Tibial nerve (tissue), 4 donors: ENCODE measurements at places on chromosomes 12 and 14.

DNA sequence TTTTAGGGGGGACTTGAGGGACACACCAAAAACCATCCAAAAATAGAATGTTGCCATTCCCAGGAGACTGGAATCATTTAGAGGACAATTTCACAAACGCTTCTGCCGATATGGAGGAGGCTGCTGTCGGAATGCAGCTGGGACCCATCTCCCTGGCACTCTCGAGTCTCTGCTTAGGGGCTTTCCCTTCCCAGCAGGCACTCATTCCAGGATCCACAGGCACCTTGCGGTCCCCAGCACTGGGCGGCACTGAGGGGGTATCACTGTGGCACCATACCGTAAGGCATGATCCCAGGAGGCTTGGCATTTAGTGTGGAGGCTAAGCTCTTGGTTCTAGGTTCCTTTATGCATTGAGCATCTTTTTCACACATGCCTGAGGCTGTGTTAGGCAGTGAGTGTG is 36.6 kb upstream of the LTBP2 start:
- no peak for DNase-seq

- no peak for DNase-seq
Measured at GRCh38 chr14:88007608-88008007, 2.7 kb downstream of the GPR65 start.

- peak; percentile 80 for DNase-seq
Measured at GRCh38 chr12:120228291-120229070, 27.6 kb upstream of the RPLP0 start.

DNA sequence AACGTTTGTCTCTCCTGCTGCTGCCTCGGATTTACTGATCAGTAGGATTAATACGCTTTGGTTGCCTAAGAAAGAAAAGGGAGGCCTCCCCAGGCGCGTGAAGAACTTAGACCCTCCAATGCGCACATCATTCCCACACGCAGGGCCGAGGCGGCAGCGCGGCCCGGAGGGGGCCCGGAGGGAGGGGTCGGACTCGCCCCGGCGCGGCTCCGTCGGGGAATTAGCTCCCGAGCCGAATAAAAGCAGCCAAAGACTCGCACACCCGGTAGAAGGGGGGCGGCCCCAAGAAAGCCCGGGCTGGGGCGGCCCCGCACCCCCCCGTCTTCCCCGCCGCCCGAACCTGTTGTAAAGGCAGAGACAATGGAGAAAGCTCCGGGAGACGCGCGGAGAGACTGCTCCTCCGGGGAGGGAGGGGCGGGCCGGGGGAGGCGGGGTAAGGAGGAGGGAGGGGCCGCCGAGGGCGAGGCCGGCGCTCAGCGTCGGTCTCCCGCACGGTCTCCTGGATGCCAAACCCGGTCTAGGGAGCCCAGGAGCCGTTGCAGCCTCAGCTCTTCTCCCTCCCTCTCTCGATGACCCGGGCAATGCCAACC is at the start of gene NELL2:
Gene NELL2, minus strand, starts transcription at position 362 of the 590 bp plus-strand sequence. CDS start 446 bp downstream, outside the sequence.
- DNase-seq: no peak

DNA sequence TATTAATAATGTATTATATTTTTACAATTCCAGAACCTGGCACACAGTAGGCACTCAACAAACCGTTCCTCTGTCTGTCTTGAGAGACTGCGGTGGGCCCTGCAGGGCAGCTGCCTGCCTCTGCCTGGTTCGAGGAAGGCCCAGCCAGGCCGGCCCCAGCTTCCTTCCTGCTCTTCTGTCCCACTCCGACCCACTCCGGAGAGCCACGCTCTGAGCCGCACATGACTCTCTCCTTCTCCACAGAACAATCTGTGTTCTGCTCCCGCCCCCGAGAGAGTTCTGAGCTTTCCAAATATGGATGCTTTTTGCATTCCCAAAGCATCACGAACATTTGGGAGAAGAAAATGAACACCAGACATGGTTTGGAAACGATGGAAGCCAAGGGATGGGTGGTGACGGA is 57.3 kb downstream of the TTC7B start:
- DNase-seq: peak; percentile 58

GRCh38 chr12:2190085-2190484 is 137.3 kb downstream of the CACNA1C start:
- DNase-seq: no peak

GRCh38 chr12:31029468-31029867 is 44.2 kb upstream of the DDX11 start:
- DNase-seq: no peak

GRCh38 chr12:105502426-105502930 is 172.0 kb downstream of the C12orf75 start:
- DNase-seq: no peak

GRCh38 chr12:30425445-30425844 is 270.2 kb downstream of the IPO8 start:
- no peak for DNase-seq

DNA sequence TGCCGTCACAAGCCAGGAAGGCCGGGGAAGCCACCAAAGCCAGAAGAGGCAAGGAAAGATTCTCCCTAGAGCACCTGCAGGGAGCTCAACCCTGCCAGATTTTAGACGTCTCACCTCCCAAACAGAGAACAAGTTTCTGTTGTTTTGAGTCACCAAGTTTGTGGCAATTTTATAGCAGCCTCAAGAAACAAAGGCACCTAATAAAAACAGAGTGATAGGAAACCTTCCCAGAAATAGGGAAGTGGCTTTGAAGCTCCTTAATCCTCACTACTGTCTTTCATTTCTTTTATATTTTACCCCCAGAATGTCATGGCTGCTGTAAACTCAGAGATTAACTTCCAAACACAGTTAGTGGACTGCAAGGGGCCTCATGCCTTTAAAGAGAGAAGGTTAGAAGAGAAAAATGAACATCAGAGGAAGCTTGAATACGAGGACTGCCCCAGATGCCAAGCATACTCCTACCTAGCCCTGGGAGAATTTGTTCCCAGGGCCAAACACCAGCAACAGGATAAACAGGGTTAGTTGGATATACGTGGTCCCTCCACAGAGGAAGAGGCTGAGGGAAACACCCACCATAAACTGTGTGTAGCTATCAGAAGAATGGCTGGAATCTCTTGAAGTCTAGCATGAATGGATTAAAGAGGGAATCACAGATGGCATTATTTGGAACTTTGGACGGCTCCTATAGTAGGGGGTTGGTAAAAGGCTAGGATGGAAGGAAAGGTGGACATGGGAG is 148.3 kb downstream of the KCNA5 start:
- DNase-seq: no peak

- no peak for DNase-seq
Measured at GRCh38 chr14:67541448-67542387, 8.6 kb downstream of the PLEKHH1 start.

GRCh38 chr14:100406505-100407131 is 83.5 kb downstream of the SLC25A47 start:
- DNase-seq: no peak

DNA sequence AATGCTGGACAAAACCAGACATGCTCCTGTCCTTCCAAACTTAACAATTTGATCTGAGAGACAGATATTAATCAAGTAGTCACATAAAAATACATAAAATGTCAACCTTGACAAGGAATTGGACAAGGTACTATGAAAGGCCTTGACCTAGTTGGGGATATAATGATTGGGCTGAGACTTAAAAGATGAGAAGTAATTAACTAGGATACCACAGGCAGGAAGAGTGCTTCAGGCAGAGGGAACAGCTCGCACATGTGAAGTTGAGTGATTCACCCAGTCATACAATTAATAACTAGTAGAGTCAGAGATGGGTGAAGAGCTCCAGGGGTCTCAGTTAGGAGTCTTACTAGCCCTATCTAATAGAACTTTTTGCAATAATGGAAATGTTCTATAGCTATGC is 259.5 kb downstream of the MSRB3 start:
- DNase-seq: no peak

DNA sequence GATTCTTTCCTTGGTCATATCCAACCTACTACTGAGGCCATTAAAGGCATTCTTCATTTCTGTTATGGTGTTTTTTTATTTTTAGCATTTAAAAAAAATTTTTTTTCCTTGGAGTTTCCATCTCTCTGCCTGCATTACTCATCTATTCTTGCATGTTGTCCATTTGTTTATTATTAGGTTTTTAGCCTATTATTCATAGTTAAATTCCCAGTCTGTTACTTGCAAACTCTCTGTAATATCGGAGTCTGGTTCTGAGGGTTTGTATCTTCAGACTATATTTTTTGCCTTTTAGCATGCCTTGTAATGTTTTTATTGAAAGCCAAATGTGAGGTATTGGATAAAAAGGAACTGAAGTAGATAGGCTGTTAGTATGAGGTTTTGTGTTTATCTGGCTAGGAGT is 284.3 kb downstream of the FUT8 start:
- DNase-seq: no peak

DNA sequence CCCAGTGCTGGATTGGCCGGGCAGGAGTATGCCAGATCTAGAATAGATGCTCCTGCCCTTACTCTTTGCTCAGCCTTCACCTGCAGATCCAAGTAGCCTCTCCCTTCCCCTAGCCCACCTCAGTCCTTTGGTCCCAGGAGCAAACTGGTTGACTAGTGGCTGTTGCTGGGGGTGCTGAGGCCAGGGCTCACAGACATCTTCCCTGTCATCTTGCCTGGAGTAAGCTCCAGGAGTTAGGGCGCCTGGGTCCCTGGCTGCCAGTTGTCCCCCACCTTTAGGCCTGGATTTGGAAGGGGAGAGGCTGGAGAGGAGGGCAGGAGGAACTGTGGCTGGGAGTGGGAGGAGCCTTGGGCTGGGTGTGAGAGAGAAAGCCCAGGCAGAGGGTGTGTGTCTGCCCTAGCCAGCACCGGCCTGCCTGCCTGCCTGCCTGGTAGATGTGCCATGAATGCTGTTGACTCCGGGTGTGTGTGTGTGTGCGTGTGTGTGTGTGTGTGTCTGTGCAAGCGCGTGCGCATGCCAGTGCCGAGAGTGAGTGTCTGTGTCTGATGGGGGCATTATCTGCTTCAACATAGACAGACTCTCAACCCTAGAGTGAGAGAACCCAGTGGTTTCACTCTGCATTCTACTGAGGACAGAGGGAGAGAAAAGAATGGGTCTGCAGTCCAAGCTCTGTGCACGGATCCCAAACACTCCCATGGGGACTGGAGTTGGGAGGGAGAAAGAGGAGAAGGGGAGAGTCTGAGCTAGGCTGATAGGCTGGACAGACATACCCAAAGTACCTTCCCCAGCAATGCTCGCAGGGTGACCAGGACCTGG is 845 bp upstream of the RARG start:
- DNase-seq: peak; percentile 48

- DNase-seq: no peak
Measured at GRCh38 chr12:132771126-132771838, 9.7 kb upstream of the ANKLE2 start.

DNA sequence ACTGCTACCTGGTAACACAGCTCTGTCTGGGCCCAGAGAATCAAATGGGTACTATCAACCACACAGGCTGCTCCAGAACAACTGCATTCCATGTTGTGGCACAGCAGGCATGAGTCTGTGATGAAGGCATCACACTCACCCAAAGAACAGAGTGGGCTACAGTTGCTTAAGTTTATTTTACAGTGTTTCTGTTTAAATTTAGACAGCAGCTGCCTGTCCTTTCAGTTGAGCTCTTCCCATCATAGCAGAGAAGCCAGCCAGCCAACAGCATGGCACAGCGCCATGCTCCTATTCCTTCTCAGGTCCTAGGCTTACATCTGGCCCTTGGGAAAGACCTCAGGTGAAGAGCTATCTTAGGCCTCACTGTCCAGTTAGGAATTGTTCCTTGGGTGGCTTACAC is 147.0 kb upstream of the FRMD6 start:
- DNase-seq: no peak

- DNase-seq: no peak
Measured at GRCh38 chr14:70183991-70184390, 4.8 kb downstream of the SLC8A3 start.

DNA sequence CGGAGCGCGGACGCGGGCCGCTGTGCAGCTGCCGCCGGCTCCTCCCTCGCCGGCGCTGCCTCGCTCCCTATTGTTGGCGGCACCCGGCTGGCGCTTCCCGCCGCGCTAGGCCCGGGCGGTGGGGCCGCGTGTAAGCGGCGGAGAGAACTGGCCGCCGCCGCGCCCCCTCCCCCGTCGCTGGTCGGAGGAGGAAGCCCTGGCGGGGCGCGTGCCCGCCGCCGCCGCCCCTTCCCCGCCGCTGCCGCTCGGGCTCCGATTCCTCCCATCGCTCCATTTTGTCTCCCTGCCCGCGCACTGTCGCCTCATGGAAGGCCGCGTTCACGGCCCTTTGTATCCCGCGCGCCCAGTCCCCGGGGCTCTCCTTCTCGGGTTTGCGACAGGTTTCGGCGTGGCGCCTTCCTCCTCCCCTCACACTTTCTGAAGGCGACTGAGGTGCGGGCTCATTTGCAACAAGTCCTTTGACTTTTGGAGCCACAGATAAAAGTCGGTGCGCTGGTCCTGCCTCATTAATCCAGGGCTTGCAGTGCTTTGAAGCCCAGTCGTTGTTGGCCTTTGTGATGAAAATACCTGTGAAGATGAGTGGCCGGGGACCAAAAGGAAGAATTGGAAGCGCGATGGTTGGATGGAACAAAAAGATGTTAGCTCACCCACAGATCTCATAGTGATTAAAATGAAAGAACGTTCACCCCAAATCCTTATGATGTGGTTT is 707 bp downstream of the CPSF6 start:
- peak; percentile 17 for DNase-seq

GRCh38 chr12:113991224-113992044 is 25.3 kb upstream of the RBM19 start:
- no peak for DNase-seq

GRCh38 chr12:104640956-104641355 is 184.2 kb downstream of the CHST11 start:
- no peak for DNase-seq

- DNase-seq: no peak
Measured at GRCh38 chr12:64608901-64609535, 1.3 kb upstream of the RASSF3 start.

DNA sequence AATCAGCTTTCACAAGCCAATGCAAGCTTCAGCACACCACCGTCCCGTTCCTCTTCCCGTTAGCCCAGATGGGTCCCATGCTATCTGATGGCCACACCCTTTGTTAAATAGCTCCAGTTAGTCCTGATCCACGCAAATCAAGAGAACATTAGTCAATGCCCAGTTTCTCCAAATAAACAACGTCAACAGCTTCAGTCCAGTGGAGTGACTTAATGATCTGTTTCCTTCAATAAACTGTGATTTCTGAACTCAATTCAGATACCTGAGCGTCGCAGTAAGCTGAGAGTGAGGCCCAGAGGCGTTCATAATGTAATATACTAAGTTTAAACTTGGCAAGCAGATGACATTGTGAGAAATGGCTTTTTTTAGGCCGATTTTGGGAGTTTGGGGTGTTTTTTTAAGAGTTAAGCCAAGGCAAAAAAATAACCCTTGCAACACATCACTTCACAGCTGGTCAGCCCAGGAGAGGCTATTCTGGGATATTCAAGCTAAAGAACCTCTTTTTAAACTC is 112.3 kb downstream of the ZFP36L1 start:
- no peak for DNase-seq
